Fibroblast of skin of right biceps (primary cell): ENCODE measurements at places on chromosomes 16 and 17.

DNA sequence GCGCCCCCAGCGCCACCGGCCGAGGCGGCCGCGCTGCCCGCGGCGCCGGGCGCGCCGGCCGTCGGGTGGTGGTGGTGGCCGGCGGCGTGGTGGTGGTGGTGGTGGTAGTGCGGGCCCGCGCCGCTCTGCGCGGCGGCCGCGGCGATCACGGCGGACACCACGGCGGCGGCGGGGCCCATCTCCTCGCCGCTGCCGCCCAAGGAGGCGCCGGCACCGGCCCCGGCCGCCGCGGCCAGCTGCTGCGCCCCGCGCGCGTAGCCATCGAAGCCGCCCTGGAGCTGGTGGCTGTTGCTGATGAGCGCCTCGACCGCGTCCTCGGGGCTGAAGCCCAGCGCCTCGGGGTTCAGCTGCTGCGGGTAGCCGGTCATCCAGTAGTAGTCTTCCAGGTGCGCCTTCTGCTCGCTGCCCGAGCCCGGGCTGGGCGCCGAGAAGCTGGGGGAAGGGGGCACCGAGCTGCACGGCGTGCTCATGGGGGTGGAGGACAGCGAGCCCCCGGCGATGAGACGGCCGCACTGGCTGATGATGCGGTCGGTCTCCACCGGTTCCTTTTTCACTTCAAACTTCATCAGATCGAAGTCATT is 1.2 kb downstream of the MAF start:
- no peak for DNase-seq

DNA sequence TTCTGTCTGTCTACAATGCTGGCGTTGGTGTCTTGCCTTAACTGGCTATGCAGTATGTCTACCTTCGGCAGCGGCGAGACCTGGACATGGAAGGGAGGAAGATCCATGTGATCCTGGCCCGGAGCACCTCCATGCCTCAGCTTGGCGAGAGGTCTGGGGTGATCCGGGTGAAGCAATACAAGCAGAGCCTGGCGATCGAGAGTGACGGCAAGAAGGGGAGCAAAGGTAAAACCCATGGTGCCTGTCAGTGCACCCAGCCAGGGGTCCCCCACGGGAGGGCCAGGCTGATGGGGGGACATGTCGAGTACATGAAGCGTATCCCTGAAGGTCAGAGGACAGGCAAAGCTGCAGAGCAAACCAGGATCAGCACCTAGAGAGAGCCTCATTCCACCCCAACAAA is 22.8 kb downstream of the PCTP start:
- no peak for DNase-seq

- no peak for DNase-seq
These were observed 40.9 kb downstream of the LAT start for GRCh38 chr16:29025735-29026134.

DNA sequence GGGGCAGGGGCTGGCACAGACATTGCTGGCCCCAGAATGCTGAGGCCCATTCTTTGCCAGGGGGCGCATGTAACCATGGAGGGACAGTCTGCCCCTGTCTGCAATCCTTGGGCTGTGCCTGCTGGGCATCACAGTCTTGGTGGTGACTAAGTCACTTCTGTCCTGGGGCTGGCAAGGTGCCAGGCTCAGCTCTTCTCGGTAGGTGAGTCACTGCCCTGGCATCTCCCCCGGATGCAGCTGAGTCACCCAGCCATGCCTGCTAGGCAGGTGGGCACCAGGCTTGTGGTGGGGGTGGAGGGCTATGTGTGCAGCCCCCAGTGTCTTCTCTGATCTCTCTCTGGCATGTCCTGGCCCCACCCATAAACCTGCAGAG is 5.6 kb downstream of the RARA start:
- peak; percentile 94 for DNase-seq

DNA sequence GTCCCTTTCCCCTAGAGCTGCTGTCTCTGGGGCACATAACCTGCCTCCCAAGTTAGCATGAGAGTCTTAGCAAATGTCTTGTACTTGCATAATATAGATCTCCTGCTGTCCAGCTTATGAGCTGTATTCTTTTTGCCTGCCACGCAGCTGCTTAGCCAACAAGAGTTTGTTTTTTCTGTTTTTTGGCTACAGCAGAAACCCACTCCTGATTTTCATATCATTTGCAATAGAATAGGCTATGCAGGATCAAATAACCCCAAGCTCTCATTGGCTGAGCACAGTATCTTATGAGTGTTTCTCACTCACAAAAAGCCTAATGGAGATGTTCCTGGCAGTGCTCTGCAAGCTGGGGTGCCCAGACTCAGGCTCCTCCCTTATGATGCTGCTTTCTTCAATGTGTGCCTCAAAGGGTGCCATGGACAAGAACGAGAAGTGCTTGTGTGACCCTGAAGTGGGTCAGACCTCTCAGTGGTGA is 23.1 kb downstream of the B9D1 start:
- no peak for DNase-seq

GRCh38 chr17:8287651-8288335 is 677 bp upstream of the RANGRF start:
- no peak for DNase-seq

GRCh38 chr17:49361129-49361901 is 735 bp downstream of the ZNF652 start:
- peak; percentile 50 for DNase-seq

DNA sequence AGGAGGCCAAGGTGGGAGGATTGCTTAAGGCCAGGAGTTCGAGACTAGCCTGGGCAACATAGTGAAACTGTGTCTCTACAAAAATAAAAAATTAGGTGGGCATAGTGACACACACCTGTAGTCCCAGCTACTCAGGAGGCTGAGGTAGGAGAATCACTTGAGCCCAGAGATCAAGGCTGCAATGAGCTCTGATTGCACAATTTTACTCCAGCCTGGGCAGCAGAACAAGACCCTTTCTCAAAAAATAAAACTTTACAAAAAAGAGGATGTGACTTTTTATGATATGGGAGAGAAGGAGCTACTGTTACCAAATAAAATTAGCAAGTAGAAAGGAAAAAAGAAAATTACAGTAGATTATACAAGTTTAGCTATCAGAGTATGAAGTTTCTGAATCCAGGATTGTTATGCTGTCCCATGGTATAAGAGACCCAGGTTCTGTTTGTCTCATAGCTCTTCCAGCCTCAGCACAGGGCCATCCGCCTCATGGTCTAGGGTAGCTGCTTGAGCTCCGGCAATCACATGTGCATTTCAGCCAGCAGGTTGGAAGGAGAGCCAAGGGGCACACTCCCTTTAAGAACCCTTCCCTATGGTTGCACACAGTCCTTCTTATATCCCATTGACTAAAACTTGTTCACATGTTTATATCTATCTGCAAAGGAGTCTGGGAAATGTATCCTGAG is 13.5 kb downstream of the EEF2K start:
- DNase-seq, result no peak

DNA sequence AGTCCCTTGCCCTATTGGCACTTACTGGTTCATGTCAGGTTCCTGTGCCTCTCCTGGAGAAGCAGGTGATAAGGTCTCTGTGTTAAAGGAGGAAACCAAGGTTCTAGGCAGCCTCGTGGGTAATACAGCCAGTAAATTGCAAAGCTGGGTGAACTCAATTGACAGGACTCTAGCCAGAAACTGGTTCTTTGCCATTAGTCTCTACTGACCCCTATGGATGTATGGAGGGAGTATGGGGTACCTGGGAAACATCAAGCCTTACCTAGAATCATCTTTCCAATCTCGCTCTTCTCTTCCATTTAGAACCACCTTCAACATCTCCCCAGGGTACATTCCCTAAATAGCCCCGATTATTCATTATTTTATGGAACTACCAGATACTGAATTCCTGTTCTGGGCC is 169.3 kb downstream of the CDH13 start:
- DNase-seq, result no peak

GRCh38 chr17:69141431-69142174 is at the start of gene ABCA6:
TSS of gene ABCA6 (minus strand) at chr17:69141895. CDS start at chr17:69140703, 1,192 bp downstream.
- DNase-seq, result peak; percentile 20

GRCh38 chr17:42894283-42895184 is 6.1 kb upstream of the G6PC1 start:
- DNase-seq, result no peak

GRCh38 chr17:44398692-44399691 is 9.5 kb upstream of the ITGA2B start:
- DNase-seq, result peak; percentile 7

GRCh38 chr16:75074920-75075687 is 41.5 kb downstream of the LDHD start:
- no peak for DNase-seq

- DNase-seq, result no peak
These were observed 52.6 kb downstream of the NOS2 start for GRCh38 chr17:27747462-27748359.

GRCh38 chr16:30658731-30659506 is 688 bp downstream of the FBRS start:
- DNase-seq, result peak; percentile 98

DNA sequence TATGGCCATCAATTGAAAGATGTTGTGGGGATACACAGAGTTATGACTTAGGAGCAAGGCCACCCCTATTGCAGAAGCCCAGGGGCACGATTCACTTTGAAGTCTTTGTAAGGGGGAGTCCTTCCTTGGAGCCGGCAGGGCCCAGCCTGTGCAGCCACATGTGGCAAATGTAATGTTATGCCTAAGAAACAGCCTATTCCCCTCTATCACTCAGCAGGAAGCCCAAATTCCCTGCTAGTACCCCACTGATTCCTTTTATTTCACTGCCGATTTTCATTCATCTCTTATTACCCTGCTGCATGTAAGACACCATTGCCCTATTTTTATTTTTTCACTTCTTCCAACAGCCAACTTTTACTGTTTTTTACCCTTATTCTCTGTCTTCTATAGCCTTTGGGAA is 233.2 kb downstream of the PMP22 start:
- no peak for DNase-seq
